ENCODE measurements at places on chromosomes 12 and 14.

GRCh38 chr12:53978477-53979356 is 4.0 kb upstream of the HOTAIR start:
- DNase-seq, result no peak

DNA sequence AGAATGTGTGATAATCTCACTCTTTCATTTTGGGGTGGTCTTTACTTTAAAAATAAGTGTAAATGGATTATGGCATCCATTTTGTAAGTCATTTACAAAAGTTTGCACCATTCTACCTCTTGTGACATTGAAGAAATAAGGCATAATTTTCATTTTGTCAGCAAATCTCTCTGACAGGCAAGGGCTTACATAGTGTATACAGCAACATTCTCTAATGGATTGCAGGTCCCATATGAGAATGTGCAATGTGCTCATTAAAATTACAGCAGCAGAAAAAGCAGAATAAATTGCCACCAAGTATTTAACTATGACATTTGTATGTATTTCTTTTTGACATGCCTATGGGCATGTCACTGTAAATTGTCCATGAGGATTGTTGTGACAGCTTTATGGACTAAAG is 223.6 kb downstream of the TMEM117 start:
- no peak for DNase-seq

DNA sequence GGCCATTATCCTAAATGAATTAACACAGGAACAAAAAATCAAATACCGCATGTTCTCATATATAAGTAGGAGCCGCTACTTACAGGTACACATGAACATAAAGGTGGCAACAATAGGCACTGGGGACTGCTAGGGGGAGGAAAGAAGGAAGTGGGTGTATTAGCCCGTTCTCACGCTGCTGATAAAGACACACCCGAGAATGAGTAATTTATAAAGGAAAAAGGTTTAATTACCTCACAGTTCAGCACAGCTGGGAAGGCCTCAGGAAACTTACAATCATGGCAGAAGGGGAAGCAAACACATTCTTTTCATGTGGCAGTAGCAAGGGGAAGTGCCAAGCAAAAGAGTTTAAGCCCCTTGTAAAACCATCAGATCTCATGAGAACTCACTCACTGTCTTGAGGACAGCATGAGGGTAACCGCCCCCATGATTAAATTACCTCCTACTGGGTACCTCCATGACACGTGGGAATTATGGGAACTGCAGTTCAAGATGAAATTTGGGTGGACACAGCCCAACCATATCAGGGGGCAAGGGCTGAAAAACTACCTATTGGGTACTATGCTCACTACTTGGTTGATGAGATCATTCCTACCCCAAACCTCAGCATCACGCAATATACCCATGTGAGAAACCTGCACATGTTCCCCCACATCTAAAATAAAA is 16.4 kb upstream of the MIA2 start:
- no peak for DNase-seq

DNA sequence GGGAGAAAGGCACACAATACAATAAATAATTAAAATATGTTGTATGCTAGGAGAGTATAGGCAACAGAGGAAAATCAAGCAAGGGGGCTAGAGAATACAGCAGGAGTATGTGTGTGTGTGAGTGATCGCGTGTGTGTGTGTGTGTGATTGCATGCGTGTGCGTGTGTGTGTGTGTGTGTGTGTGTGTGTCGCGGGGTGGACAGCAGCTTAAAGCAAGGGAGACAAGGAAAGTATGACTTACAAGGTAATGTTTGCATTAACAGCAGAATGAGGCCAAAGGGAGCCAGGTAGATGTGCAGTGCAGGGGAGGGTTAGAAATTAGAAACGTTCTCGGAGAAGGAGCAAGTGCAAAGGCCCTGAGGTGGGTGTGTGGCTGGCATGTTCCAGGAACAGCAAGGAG is 57.4 kb upstream of the KCNA1 start:
- DNase-seq, result no peak

DNA sequence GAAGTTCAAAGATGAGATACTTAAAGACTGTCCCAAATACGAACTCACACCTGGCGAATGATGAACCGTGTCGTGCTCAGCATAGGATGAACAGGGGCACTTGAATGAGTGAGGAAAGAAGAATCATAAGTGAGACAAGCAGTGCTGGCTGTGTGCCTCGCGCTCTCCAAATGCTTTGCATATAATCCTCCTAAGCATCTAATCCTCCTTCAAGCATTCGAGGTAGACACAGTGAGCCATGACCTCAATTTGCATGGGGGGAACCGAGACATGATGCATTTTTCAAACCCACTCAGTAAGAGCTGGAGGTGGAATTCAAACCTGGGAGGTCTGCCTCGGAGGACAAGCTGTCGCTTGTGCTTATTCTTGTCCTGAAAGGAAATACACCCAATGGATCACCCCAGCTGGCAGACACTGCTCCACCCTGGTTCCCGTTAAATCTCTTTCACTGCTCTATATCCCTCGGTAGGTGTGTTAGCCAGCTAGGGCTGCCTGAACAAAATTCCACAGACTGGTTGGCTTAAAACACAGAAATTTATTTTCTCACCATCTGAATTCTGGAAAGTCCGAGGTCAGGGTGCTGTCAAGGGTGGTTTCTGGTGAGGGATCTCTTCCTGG is 274.0 kb downstream of the SLC15A4 start:
- DNase-seq, result no peak

All from activated CD4-positive, alpha-beta T cell treated with anti-CD3 and anti-CD28 coated beads, Interleukin-2, amount 50 U/mL, for 24 hours (primary cell).